ENCODE measurements at places on chromosomes 2 and 18.

DNA sequence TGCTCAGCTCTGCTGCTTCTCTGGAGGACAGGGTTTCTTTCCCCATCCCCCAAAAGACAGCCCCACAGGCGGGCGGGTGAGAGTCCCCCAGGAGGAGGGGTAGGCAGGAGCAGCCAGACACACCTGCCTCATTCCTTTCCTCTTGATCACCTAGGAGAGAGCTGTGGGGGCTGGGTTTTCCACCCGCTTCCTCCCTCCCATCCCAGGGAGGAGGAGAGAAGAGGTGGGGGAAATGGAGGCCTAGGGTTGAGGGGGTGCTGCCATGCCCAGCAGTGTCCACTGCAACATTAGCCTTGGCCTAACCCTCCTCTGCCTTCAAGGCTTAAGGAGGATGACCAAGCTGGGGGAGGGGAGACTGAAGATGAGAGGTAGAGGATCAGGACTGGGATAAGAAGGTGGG is 14.7 kb downstream of the WNT10A start:
- DNase-seq: no peak

GRCh38 chr18:58315739-58316215 is 271.8 kb downstream of the NEDD4L start:
- DNase-seq: no peak

- DNase-seq: no peak
These were observed 124.4 kb upstream of the SETBP1 start for GRCh38 chr18:44556296-44556695.

- DNase-seq: no peak
These were observed 278.9 kb downstream of the PRKCE start for GRCh38 chr2:45930396-45930792.

GRCh38 chr2:112340475-112341267 is 65.3 kb downstream of the ZC3H6 start:
- no peak for DNase-seq

GRCh38 chr2:40049781-40050180 is 270.7 kb upstream of the THUMPD2 start:
- no peak for DNase-seq

DNA sequence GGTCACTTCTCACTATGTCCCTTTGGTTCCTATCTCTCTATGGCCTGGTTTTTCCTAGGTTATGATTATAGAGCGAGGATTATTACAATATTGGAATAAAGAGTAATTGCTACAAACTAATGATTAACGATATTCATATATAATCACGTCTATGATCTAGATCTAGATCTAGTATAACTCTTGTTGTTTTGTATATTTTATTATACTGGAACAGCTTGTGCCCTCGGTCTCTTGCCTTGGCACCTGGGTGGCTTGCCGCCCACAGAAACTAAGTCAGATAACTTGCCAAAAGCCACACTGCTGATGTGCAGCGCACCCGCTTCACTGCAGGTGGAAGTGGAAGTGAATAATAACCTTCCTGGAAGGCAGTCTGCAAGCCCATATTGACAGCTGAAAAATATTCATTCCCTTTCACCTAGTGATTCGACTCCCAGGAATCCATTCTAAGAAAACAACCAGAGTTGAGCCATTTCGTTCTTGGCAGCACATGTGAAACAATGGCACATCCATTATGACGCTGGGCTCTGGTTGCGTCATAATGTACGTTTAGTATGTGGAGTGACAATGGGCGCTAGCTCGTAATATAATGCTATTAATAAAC is 725 bp upstream of the ANKRD53 start:
- peak; percentile 63 for DNase-seq

DNA sequence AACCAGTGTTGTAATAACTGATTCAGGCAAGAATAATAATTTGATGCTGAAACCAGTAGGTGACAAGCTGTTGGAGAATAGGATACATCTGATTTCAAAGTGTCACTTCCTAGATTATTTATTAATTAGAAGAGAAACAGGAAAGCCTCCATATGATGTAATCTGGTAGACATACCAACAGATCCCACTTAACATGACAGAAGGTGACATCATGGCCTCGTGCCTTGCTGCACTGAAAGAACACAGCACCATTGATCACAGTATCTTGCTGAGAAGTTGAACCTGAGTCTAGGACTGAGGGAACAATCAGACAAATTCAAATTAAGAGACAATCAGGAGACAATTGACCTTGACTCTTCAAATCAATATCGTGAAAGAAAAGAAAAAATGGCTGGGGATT is 131.6 kb upstream of the DLGAP1 start:
- DNase-seq: no peak

DNA sequence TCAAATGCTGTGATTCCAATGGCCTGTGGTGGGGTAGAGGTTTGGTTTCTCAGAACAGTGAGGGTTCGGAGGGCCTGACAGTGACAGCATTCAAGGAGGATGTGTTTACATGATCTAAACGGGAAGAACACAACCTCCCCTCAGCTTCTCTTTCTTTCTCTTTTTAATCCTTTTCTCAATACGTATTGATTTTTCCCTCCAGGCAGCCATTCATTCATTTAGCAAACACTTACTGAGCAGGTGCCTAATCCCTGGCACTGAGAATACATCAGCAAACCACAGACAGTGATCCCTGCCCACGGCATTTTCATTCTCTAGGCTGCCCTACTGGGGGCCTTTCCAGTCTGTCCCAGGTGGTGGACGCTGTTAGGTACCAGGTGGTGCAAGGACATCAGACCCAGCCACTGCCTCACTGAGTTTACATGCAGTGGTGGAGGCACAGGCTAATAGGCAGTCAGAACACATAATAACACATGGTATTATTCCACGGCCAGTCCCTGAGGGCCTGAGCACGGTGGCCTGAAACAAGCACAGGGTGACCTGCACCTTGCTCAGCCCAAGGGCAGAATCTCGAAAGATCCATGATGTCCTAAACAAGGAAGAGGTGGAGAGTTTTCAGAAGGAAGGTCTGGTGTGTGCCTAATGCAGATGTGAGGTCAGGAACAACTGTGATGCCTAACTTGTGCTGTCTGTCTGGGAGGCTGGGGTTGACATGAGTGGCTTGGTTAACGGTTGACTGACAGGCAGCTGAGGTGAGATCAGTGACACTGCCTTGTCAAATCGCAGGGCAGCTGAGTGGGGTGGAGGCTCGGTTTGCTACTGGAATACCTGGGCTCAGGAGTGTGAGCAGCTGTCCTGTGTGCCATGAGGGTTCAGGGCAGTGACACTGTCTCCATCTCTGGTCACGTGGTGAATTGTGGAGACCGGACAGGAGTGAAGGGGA is 785.5 kb upstream of the HS6ST1 start:
- no peak for DNase-seq

GRCh38 chr2:41847744-41848441 is 199.9 kb upstream of the PKDCC start:
- no peak for DNase-seq

- no peak for DNase-seq
These were observed 207.8 kb downstream of the RND3 start for GRCh38 chr2:150279686-150280085.

DNA sequence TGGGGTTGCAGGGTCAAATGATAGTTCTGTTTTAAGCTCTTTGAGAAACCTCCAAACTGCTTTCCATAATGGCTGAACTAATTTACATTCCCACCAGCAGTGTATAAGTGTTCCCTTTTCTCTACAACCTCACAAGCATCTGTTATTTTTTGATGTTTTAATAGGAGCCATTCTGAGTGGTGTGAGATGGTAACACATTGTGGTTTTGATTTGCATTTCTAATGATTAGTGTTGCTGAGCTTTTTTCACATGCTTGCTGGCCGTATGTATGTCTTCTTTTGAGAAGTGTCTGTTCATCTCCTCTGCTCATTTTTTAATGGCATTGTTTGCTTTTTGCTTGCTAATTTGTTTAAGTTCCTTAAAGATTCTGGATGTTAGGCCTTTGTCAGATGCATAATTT is 107.7 kb downstream of the PDE11A start:
- DNase-seq: no peak

GRCh38 chr18:73708591-73708990 is 439.0 kb downstream of the FBXO15 start:
- no peak for DNase-seq

DNA sequence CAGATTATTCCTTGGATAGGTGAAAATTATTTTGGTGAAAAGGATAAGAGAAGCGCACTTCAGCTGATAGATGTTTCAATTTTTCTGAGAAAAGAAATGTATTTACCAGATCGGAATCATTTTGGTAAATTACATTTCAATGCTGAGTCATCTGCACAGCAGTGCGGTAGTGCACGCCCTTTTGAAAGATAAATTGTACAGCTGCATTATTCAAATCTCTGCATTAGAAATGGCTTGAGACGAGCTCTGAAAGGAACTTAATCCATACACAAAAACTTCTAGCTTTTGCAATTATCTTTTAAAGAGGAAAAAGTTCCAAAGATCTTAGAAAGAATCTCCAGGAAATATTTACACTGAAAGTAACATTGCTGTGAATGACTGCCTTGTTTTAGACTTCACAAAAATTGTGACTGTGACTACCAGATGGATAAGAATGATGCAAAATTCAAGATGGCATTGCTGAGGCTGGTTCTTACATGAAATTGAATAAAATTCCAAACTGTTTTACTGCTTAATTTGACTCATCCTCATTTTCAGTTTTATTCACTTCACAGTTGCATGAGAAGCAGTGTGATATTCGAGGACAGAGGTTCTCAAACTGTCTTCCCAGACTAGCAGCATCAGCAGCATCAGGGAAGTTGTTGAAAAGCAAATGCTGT is 161.7 kb downstream of the RND3 start:
- DNase-seq: no peak

- DNase-seq: no peak
These were observed 161.7 kb downstream of the INSIG2 start for GRCh38 chr2:118250001-118250400.

GRCh38 chr18:73563345-73563744 is 584.3 kb downstream of the FBXO15 start:
- DNase-seq: no peak

DNA sequence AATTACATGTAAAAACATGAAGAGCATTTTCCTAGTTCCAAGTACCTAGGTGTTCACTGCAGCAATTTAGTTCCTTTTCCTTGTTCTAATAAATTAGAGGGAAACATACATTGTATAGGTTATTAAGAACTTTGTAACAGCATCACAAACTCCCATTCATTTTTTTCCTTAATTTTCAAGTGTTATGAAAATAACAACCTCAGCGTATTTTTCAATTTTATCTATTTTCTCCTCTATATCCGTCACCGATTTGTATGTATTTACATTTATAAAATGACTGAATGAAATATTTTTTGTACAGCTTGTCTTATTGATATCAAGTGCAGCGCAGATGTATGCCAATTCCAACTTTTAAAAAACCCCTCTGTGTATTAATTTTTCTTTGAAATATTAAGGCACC is 44.0 kb downstream of the ZCCHC2 start:
- no peak for DNase-seq

GRCh38 chr2:79975791-79976565 is 328.6 kb downstream of the LRRTM1 start:
- no peak for DNase-seq

DNA sequence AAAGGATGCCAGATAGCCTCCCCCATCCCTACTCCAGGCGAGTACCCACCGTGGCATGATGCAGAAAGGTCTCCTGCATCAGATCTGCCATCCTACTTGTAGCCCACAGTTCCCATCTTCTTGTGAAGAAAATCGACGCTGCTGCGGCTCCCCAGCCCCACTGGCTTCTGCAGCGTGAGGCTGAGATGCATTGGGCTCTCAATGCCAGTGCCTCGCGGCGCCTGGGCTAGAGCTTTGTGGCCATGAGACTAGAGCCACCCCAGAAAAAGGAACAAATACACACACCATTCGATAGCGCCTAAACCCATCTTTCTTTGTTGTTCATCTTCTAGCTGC is 2.8 kb downstream of the NOL4 start:
- no peak for DNase-seq

DNA sequence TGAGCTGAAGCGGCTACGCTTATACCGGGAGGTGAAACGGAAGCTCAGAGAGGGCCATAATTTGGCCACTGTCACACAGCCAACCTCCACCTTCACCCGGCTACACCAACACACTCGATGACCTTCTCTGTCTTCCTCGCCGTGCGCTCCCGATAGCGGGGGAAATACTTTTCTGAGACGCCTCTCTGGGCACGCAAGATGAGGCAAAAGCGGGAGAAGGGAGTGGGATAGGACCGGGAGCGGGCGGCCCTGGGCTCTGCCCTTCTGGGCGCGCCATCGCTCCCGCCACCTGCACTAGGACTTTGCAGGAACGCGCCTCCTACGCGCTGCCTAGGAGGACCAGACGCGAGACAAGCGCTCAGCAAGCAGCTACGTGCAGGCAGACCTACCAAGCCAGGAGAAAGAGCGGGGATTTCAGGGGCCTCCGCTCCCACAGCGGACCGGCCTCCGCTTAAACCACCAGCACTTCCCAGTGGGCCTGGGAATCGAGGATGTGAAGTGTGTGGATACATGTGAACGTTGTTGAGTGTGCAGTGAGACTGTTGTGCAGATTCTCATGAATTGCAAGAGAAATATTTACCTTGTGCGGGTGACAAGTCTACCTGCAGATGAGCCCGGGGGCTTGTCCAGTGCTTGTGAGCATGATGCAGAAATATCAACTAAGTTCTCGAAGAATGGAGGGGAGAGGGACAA is 11.4 kb downstream of the SIX3 start:
- no peak for DNase-seq

- DNase-seq: no peak
These were observed 1142.2 kb downstream of the LRP1B start for GRCh38 chr2:140988597-140988996.

- no peak for DNase-seq
These were observed 35.8 kb upstream of the AFF3 start for GRCh38 chr2:100178085-100178788.

GRCh38 chr2:206814498-206814897 is 49.1 kb downstream of the FASTKD2 start:
- no peak for DNase-seq

GRCh38 chr2:176293334-176293733 is 24.1 kb downstream of the MTX2 start:
- no peak for DNase-seq

GRCh38 chr2:113282747-113283533 is 4.2 kb upstream of the PAX8 start:
- no peak for DNase-seq

DNA sequence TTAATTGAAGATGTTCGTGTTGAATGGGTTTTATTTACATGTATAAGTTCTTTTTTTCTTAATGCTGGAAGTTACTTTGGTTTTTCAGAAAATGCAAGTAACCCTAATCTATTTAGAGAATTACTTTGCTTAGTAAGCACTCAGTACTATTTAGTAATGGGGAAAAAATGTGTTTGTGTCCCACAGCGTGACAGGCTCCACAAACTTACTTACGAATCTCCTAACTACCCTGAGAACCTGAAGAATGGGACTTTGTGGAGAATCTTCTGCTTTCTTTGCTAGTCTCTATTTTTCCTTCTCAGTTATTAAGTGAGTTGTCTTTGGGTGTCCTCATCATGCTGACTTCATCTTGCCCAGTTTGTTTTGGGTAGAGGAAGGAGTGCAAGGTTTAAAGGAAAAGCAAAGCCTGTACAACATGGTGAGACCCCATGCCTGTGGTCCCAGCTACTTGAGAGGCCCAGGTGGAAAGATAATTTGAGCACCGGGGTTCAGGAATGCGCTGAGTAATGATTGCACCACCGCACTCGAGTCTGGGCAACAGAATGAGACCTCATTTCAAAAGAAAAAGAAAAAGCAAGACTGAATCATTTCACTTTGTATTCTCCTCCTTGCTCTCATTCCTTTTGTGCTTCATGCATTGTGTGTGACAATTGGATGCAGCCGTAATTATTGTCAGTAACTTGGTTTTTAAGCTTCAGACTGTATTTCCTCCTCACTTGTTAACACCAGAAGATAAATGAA is 10.2 kb downstream of the NEDD4L start:
- no peak for DNase-seq

Data from T-helper 2 cell (primary cell).